ENCODE measurements at places on chromosomes 5 and 9. TPM values are rescaled to one million over a fixed set of nuclear protein-coding genes. Genes with fewer than 3 reads are reported as not detected.

Gene SAP30L
- 51.7 TPM for total RNA-seq

Gene GRAMD2B
- 53.8 TPM for total RNA-seq

Gene TLX3
- not detected for total RNA-seq

Gene RAI14
- total RNA-seq: 89.5 TPM

Gene CLPTM1L
- 67.8 TPM for total RNA-seq

Gene GPR150
- total RNA-seq: 0.36 TPM

Gene BNC2
- 195 TPM for total RNA-seq

Gene TCF7
- total RNA-seq: 0.36 TPM

Gene PRDM9
- total RNA-seq: not detected

DNA sequence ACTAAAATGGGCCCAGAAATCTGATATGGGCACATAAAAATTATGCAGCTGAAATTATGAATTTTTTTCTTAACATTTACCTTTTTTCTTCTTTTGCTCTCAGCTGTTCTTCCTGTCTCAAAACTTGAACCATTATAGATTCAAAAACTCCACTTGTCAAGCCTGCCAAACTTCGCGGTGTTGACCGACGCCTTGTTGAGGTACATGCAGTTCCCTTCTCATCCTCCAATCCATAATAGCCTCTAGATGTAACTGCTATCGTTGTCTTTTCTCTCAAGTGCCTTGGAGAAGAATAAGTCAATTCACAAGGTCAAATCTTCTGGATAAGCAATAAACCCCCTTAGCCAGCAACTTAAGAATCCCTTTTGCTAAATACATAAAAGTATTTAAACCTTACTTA, 27.2 kb downstream of the RANBP6 start:
- no peaks in the 10 kb centered on the region for H3K4me1 ChIP-seq
- no peak for DNase-seq
- H3K27ac ChIP-seq: no peak overlapping the region
- no peak overlapping the region for H3K4me3 ChIP-seq

- no peak overlapping the region for H3K27ac ChIP-seq
- H3K27me3 ChIP-seq: no peaks in the 10 kb centered on the region
- H3K4me1 ChIP-seq: peaks cover 9% of the 10 kb centered on the region
- H3K36me3 ChIP-seq: no peaks in the 10 kb centered on the region
These were observed 64.6 kb downstream of the WNK2 start for GRCh38 chr9:93248386-93249040.

DNA sequence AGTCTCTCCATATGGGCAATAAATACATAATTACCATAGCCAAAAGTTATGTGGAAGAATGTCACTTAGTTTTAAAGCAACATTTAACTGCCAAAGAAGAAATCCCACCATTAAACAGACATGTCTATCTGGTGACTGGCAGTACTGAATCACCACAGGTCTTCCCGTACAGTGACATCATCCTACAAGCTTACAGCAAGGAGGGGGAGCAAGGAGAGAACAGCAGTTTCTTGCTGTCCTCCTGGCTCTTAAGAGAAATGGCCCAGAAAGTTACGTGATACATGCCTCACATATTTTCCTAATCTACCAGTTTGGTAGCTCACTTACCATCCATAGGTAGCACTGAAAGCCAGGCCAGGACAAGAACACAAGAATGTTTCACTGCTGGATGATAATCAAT, 671.0 kb downstream of the DMRTA1 start:
- H3K36me3 ChIP-seq: no peaks in the 10 kb centered on the region
- no peaks in the 10 kb centered on the region for H3K27me3 ChIP-seq
- no peak overlapping the region for H3K27ac ChIP-seq

GRCh38 chr5:171782332-171782966, 3.2 kb upstream of the SMIM23 start:
- H3K4me3 ChIP-seq: no peak overlapping the region
- no peaks in the 10 kb centered on the region for H3K36me3 ChIP-seq
- H3K27me3 ChIP-seq: no peaks in the 10 kb centered on the region
- no peak overlapping the region for H3K27ac ChIP-seq
- peaks cover 2% of the 10 kb centered on the region for H3K4me1 ChIP-seq

- peaks cover 23% of the 10 kb centered on the region for H3K36me3 ChIP-seq
- H3K27me3 ChIP-seq: no peaks in the 10 kb centered on the region
- peak overlapping the region; percentile 64 for H3K27ac ChIP-seq
- H3K4me3 ChIP-seq: no peak overlapping the region
These were observed 24.6 kb downstream of the SPARC start for GRCh38 chr5:151661968-151662732.

DNA sequence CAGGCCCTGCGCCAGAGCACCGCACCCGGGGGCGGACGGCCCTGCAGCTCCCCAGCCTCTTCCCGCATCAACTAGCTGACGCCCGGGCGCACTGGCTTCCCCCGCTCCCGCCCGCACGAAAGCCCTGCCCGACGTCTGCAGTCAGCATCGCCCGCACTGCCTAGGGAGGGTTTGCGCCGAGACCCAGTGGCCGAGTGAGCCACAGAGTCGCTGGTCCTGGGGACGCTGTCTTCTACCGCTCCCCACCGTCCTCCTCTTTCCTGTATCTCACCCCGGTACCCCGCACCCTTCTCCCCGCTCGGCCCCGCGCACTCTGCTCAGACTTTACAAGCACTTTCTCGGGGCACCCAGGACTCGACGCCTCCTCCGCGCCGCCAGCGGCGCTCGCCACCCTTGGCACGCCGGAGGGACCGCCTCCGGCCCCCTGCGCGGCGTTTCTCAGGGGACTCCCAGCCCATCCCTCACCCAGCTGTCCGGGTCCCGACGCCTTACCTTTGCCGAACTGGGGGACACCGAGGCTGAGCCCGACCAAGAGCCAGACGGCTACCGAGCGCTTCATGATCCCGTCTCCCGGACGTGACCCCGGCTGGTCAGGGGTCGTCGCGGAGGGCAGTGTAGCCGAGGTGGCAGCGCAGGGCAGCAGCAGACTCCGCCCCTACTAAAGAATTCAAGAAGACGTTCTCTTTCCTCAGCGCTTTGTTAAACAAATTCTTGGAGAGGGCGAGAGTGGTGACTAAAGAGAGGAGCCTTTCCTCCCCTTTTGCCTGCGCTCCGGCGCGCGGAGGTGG, 670 bp downstream of the EDIL3 start:
- DNase-seq: no peak
- H3K27me3 ChIP-seq: no peaks in the 10 kb centered on the region
- H3K27ac ChIP-seq: peak overlapping the region; percentile 64
- peak overlapping the region; percentile 55 for H3K4me3 ChIP-seq
- no peaks in the 10 kb centered on the region for H3K4me1 ChIP-seq

GRCh38 chr5:10627160-10627701, 63.4 kb downstream of the ANKRD33B start:
- no peaks in the 10 kb centered on the region for H3K27me3 ChIP-seq
- peaks cover 13% of the 10 kb centered on the region for H3K4me1 ChIP-seq
- H3K4me3 ChIP-seq: peak overlapping the region; percentile 20
- DNase-seq: peak; percentile 43
- no peaks in the 10 kb centered on the region for H3K36me3 ChIP-seq

- no peaks in the 10 kb centered on the region for H3K36me3 ChIP-seq
- no peaks in the 10 kb centered on the region for H3K27me3 ChIP-seq
- no peak for DNase-seq
- H3K27ac ChIP-seq: no peak overlapping the region
- H3K4me3 ChIP-seq: no peak overlapping the region
These were observed 138.6 kb upstream of the RAD23B start for GRCh38 chr9:107144475-107144874.

DNA sequence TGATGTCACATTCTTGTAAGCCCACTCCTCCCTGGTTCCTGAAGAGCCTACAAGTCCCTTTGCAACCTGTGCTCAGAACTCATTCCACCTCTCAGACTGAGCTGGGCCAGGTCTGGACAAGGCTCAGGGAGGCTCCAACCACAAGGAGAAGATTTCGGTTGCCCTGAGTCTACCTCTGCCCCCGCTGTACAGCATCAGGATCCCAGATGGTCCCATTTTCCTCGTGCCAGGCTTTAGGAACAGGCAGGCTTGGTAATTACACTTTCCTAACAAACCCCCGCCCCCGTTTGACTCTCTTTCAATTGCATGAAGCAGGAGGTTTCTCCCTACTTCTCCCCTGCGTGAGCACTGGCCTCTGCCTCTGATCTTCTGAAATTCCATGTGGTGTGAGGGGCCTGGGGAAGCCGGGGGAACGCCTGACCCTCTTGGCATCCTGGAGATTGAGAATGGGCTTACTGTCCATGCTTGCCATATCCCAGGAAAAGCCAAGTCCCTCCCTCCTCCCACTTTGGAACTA, 86.9 kb upstream of the CTNNA1 start:
- H3K27me3 ChIP-seq: no peaks in the 10 kb centered on the region
- no peak overlapping the region for H3K4me3 ChIP-seq

- no peak overlapping the region for H3K4me3 ChIP-seq
- H3K27ac ChIP-seq: no peak overlapping the region
- H3K27me3 ChIP-seq: no peaks in the 10 kb centered on the region
- DNase-seq: no peak
- H3K4me1 ChIP-seq: no peaks in the 10 kb centered on the region
These were observed 91.1 kb upstream of the TBCA start for GRCh38 chr5:77867194-77867691.

- H3K27ac ChIP-seq: peak overlapping the region; percentile 79
- no peaks in the 10 kb centered on the region for H3K27me3 ChIP-seq
- peak overlapping the region; percentile 47 for H3K4me3 ChIP-seq
These were observed 2.5 kb downstream of the IL33 start for GRCh38 chr9:6218099-6218502.

DNA sequence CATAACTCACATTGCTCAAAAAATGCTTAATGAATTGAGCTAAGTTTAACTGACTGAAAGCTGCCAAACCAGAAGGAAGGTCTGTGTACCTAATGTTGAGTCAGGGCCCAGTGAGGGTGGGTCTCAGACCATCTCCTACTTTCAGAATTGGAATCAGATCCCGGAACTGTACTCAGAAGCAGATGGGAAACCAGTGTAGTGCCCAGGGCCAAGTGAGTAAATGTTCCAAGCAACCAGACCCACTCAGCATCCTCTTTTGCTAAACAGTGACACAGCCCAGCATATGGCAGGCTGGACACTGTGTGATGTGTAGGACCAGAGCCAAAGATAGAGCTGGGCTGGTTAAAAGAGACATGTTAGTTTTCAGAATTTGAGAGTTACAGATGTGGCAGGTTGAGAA, 94.1 kb downstream of the PLCXD3 start:
- no peak overlapping the region for H3K4me3 ChIP-seq
- DNase-seq: no peak
- H3K27ac ChIP-seq: no peak overlapping the region

GRCh38 chr5:149485655-149486615, 65.3 kb downstream of the CSNK1A1 start:
- peak; percentile 96 for DNase-seq
- H3K27ac ChIP-seq: peak overlapping the region; percentile 88
- peaks cover 92% of the 10 kb centered on the region for H3K4me1 ChIP-seq
